Progenitor cell of endocrine pancreas (in vitro differentiated cells): ENCODE measurements at places on chromosomes 7 and 10. TPM values are rescaled to one million over a fixed set of nuclear protein-coding genes. Genes with fewer than 3 reads are reported as not detected.

- no peak for DNase-seq
Measured at GRCh38 chr7:27113991-27114769, 11.7 kb upstream of the HOXA2 start.

HOGA1 gene
- total RNA-seq, result 10.5 and 11.9 TPM in 2 replicates

MINDY4 gene
- 14.3 and 15.5 TPM in 2 replicates for total RNA-seq

DNA sequence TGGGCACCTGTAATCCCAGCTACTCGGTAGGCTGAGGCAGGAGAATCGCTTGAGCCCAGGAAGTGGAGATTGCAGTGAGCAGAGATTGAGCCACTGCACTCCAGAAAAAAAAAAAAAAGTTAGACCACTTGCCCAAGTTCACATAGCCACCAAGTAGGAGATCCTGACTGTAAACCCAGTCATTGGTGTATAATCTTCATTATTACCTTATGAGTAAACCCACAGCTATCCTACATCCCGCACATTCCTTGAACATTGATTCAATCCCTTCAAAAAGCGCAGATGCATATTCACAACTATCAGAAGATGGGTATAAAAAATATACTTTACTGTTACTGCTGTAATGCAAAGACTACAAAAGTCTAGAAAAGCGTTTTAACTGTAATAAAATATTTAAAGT, 512.9 kb downstream of the SUGCT start:
- DNase-seq, result no peak

DNA sequence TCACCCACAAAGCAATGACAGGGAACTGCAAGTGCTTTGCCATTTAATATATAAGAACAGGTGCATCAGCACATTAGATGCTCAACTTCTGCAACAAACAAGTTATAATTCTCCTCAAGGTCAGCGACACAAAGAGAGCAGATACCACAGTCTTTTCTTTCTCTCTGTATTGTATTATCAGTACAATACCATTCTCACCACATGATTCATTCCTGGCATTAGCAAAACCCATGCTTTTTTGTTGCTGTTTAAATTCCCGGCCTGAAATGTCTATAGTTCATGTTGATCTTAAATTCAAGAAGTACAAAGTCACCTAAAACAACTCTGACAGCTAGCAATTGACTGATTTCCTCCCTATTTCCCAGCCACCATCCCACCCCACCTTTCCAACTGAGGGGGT, 111.8 kb upstream of the FEZF1 start:
- no peak for DNase-seq

GRCh38 chr10:26938578-26938977, 77.8 kb upstream of the ABI1 start:
- DNase-seq, result no peak

DNA sequence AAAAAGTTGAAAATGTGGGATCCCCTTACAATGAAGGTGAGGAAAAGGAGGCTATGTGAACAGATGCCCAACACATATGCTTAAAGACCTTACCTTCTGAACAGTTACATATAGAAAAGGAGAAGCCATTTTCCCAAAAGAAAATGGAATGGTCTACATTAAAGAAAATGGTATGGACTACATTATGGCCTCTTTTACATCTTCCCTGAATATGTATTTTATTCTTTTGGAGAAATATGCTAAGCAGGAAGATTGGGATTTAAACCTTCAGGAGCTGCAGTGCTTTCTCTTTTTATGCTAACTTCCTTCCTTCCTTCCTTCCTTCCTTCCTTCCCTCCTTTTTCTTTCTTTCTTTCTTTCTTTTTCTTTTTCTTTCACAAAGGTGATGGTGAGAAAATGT, 155.4 kb downstream of the SEC23IP start:
- DNase-seq, result no peak

ARMC3 gene
- total RNA-seq, result 4.8 and 7.9 TPM in 2 replicates

LRRD1 gene
- total RNA-seq, result 0.31 and 0.34 TPM in 2 replicates

- no peak for DNase-seq
Measured at GRCh38 chr7:1112625-1113547, 25.0 kb downstream of the GPER1 start.

WDFY4 gene
- 0.07 and 0.16 TPM in 2 replicates for total RNA-seq

KCP gene
- 6.8 and 8.5 TPM in 2 replicates for total RNA-seq

CELF2 gene
- 3.8 and 5.7 TPM in 2 replicates for total RNA-seq

DNA sequence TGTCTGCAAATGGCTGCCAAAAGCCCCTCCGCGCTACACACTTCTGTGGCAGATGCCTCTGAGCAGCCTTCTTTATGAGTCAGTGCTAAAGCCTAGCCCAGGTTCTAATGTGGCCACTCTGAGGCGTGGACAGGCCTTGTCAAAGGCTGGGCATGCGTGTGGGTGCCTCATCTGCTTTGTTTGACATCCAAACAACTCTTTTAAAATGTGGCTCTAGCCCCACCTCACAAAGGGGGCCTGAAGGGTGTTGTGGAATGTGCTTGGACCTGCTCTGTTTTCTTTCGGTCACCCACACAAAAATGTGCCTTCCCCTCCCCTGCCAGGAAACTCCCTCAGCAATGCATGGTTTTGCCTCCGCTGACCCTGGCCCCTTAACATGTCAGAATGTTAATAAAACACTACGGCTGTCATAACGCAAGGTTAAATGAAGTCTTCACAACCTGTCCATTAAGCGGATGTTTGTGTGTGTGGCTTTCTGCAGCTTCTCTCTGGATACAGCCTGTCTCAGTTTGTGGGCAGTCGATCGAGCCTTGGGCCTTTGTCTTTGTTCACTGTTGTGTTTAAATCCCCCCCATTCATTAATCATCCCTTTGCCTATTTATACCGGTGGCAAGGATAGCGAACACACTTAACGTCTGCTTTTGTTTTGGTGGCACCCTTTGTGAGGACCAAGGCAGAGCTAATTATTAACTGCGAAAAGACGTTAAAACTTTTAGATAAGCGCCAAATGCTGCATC, 718.9 kb downstream of the LRMDA start:
- peak; percentile 50 for DNase-seq

DNA sequence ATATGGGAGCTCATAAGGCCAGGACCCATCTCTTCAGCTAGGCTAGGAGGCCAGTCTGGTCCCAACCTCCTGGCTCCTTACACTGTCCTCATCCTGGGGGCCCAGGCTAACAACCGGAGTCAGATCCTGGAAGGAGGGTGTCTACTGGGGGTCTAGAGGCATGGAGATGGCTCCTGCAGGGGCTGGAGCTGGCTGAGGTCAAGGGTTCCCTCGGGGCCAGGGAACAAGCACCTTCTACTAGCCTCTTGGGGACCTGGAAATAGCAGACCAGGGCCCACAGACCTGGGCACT, 37.2 kb downstream of the CLRN3 start:
- DNase-seq, result no peak

GBX1 gene
- total RNA-seq, result 2.0 and 2.1 TPM in 2 replicates

DNA sequence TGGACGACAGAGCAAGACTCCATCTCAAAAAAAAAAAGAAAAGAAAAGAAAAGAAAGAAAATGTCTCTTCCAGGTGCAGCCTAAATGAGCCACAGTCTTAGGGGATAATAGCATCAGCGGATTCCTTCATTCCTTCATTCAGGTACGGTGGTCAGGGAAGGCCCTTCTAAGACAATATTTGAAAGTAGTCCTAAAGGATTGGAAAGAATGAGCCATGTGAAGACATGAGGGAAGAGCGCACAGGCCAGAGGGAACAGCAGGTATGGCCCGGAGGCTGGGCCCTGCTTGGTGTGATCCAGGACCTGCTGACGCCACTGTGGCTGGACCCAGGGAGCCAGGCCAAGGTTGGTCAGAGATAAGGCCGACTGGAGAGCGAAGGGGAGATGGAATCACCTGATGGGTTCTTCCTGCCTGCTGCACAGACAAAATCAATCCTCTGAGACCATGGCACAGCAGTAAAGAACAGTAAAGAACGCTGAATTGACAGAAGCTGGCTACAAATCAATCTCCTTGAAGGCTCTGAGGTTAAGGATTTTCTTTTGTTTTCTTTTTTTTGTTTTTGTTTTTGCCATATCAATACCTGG, 16.3 kb upstream of the MKRN1 start:
- no peak for DNase-seq
